ENCODE measurements at places on chromosomes 1 and 21.

- no peak for DNase-seq
Observed at GRCh38 chr1:75469586-75470173, 141.2 kb downstream of the SLC44A5 start.

- DNase-seq: no peak
Observed at GRCh38 chr1:44999232-44999631, 11.9 kb downstream of the HECTD3 start.

- no peak for DNase-seq
Observed at GRCh38 chr1:153775458-153776327, 486 bp downstream of the SLC27A3 start.

DNA sequence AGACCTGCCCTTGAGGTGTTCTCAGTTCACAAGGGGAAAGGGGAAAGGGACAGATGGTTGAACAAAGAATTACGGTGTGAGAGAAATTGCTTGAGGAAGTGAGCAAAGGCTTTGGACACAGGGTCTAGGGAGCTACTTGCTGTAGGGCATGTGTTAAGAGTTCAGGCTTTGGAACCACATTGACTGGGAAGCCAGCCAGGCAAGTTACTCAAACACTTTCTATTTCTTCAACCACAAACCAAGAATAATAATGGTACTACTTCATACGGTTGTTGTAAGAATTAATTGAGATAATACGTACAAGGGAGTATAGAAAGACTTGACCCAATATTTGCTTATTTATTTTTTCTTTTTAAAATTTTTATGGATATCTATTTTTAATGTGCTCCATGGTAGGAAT lies 26.6 kb downstream of the AK4 start:
- DNase-seq: peak; percentile 97

GRCh38 chr1:178966312-178966711 lies 59.4 kb upstream of the FAM20B start:
- DNase-seq: no peak

GRCh38 chr1:3890389-3891328 lies 9.4 kb downstream of the C1orf174 start:
- no peak for DNase-seq

GRCh38 chr1:1264868-1265272 lies 8.8 kb downstream of the UBE2J2 start:
- peak; percentile 100 for DNase-seq

GRCh38 chr21:37626320-37626719 lies 259.7 kb downstream of the DYRK1A start:
- DNase-seq: no peak

DNA sequence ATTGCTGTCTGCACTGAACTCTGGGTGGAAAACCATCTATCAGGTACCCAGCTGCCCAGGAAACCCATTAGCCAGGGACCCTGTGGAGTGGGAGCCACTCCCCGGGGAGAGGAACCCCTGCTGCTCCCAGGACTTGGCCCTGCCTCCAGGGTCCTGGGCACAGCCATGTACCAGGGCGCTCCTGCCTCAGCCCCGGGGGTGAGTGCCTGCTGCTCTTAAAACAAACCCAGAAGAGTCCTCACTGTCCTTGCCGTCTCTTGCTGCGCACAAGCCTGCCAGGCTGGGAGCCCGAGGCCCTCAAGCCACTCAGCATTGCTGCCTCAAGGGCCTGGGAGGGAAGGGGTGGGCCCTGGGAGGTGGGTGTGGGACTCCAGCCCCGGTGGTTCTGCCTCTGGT lies 3.4 kb upstream of the SLC25A34 start:
- DNase-seq: no peak

DNA sequence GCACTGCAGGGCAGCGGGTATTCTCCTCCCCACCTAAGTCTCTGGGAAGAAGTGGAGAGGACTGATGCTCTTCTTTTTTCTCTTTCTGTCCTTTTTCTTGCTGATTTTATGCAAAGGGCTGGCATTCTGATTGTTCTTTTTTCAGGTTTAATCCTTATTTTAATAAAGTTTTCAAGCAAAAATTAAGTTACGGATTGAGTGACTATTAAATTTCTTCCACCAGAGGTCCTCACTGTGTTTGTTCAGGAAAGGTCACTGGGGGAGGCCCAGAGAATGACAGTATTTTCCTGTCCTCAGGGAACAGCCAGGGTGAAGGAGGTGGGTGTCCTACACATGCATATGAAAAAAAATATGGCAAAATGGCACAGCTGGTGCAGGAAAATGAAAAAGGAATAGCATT lies 4.4 kb upstream of the ELF3 start:
- DNase-seq: peak; percentile 22

GRCh38 chr1:209585672-209586071 lies 2.2 kb downstream of the CAMK1G start:
- DNase-seq: no peak

- peak; percentile 80 for DNase-seq
Observed at GRCh38 chr1:56688522-56689026, 43.5 kb downstream of the PRKAA2 start.

- peak; percentile 38 for DNase-seq
Observed at GRCh38 chr1:46532498-46533178, 18.8 kb downstream of the KNCN start.

GRCh38 chr1:47569681-47570470 lies 132.0 kb downstream of the FOXD2 start:
- peak; percentile 86 for DNase-seq

DNA sequence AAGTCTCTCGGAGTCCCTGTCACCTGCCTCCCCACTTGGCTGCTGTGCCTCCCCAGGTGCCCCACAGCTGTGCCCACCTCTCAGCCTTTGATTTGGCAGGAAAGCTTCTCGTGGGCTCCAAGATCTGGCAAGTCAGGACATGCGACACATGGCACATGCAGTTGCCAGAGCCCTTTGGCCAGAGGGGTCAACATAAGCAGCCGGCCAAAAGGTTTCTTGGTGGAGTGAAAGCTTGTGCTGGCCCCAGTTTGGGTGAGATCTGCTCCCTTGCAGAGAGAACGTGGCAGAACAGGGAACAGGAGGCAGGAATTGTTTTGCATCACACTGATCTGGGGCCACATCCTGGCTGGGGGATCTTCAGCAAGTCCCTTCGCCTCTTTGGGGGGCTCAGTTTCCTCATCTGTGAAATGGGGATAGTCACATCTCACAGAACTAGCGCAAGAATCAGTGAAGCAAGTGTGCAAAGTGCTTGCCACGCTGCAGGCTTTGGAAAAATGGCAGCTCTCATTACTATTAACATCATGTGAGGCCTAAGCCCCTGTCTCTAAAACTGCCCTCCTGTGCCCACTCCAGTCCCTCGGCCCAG lies 232.6 kb downstream of the TRABD2B start:
- no peak for DNase-seq

GRCh38 chr21:30305136-30305535 lies 15.0 kb downstream of the KRTAP26-1 start:
- DNase-seq: no peak

GRCh38 chr1:75785320-75785982 lies 605 bp upstream of the RABGGTB start:
- no peak for DNase-seq

DNA sequence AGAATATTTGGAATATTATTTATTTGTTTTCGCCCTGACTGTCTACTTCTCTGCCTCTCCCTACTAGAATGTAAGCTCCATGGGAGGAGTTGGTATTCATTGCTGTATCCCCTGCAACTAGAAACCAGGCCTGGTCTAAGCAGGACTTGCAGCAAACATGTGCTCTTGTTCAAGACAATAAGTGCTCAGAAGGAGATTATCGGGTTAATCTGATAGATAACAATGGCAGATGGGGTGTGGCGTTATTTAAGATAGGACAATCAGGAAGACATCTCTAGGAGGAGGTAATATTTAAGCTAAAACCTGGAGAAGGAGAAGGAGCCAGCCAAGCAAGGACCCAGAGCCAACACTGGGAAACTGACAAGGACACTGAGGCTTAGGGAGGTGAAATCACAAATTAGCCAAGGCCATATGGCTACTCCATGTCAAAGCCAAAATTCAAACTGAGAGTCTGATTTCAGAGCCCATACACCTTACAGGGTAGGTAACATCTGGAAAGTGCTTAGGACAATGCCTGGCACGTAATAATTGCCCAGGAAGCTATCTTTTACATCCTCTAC lies 41.5 kb downstream of the STYXL2 start:
- DNase-seq: no peak

- DNase-seq: peak; percentile 20
Observed at GRCh38 chr1:230792691-230793462, 45.7 kb downstream of the CAPN9 start.

DNA sequence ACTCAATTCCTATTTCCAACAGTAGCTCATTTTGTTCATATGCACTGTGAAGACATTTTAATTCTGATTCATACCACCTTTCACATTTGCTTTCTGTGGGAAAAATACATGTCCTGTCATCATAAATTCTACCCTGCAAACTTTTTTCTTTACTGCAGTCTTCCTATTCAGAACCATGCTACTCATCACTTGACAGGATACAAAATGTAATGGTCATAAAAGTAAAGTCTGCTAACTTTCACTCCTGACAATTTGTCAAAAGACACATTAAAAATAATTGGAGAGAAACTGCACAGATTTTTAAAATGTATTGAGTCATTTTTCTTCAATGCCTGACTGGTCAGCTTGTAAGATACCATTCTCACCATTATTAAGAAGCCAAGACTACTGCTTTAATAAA lies 1817.1 kb downstream of the BRINP3 start:
- no peak for DNase-seq

GRCh38 chr1:48109390-48110013 lies 112.3 kb upstream of the TRABD2B start:
- peak; percentile 30 for DNase-seq

DNA sequence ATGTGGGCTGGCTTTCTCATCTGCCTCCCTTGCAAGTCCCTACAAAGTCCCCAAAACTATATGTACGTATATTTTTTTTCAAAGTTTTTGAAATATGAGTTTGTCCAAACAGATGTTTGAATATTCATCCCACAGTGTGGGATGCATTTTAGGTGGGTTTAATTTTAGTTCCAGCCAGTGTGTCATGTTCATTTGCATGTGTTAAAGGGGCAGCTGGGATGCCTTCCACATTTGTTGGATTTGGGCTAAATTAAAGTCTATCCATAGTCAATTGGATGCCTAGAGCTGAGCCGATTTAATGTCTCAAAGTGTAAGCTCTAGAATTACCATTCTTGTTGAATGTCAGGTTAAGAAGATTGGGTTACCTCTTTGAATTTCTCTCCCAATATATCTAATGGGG lies 139.2 kb downstream of the GALNT2 start:
- DNase-seq: no peak

DNA sequence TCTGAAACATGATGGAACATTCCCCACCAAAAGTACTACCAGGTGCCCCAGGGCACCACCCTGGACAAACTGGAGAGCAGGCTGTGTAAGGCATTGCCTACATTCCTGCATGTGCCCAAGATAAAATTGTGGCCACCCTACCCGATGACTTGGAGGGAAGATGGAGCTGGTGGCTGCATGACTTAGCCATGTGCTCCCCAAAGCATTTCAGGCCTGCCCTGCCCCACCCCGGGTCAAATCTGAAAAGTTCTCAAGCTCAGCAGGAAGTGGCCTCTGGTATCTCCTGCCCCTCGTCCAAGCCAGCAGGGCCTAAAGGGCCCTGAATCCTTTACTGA lies 8.5 kb downstream of the CD2 start:
- no peak for DNase-seq

DNA sequence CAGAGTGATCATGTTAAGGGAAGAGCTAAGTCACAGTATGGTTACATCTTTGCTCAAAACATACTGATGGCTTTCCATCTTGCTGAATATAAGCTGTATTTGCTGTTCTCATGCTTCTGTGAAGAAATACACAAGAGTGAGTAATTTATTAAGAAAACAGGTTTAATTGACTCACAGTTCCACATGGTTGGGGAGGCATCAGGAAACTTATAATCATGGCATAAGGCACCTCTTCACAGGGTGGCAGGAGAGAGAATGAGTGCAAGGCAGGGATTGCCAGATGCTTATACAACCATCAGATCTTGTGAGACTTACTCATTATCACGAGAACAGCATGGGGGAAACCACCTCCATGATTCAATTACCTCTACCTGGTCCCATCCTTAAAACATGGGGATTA lies 24.4 kb upstream of the RGS5 start:
- DNase-seq: no peak

DNA sequence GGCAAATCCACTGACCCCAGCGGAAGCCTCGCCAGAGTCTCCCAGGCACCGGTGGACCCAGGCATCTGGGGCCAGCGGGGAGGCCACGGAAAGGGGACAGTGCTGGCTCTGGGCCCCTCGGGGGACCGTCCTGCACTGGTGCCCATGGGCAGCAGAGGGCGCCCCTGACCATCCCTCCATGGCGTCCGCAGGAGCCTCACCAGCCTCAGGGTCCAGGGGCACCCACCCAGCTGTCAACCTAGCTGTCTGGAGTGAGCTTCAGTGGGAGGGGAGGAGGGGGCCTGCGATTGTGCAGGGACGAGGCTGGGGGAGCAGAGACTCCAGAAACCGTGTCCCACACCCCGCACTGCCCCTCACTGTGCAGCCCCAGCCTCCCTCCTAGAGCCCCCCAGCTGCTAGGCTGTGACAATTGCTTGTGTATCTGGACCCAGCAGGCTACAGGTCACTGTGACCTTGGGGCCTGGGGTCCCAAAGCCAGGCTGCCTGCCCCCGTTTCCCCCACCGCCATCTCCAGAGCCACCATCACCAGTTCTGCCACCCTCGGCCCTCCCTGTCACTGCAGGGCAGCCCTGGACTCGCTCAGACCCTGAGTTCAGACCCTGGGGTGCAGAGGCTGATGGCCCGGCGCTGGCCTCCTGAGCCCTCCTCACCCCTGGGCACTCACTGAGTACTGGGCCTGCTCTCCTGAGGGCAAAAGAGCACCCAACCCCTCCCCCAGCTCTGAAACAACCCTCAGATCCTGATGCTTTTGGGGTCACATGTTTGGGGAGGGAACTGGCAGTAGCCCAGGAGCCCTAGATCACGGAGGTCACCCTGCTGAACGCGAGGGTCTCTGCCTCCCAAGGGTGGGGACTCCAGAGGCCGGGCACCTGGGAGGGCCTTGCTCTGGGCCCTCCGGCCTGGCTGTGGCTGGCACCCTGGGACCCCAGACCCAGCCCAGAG lies 10.6 kb upstream of the COL6A1 start:
- DNase-seq: no peak

DNA sequence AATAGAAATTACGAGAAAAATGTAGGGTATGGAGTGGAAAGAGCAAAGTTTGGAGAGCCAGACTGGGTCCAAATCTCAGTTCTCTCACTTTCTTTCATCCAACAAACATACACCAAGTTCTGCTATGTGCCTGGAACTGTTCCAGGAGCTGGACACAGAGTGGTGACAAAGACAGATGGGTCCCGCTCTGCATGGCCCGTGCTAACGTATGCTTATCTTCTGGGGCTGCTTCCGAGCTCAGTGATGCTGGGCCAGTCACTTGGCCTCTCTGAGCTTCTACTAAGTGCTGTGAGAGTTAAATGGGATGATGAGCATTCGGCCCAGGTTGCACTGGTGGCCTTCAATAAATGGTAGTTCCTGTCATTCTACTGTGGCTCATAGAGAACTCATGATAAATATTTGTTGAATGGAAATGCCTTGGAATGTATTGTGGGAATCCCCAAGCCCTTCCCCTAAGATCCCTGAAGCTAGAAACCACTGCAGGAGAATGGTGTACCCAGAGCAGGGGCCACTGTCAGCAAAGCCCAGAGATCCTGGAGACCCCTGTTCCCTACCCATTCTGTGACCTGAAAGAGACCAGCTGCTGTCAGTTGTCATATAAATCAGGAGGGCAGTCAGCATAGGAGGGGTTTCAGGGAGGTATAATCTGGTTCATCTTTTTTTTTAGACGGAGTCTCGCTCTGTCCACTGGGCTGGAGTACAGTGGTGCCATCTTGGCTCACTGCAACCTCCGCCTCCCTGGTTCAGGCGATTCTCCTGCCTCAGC lies 3.8 kb downstream of the LEMD1 start:
- no peak for DNase-seq

GRCh38 chr1:231743966-231744365 lies 117.4 kb downstream of the DISC1 start:
- DNase-seq: no peak
